CD14-positive monocyte (primary cell): ENCODE measurements at places on chromosomes 16 and 17. TPM values are rescaled to one million over a fixed set of nuclear protein-coding genes. Genes with fewer than 3 reads are reported as not detected.

CA10 gene
- not detected for polyA plus RNA-seq

ACSM2A gene
- not detected for polyA plus RNA-seq

ZNF624 gene
- 0.45 TPM for polyA plus RNA-seq

C17orf78 gene
- not detected for polyA plus RNA-seq

AANAT gene
- not detected in 2 replicates for polyA plus RNA-seq

SCGB1C2 gene
- polyA plus RNA-seq: not detected in 2 replicates

HBA1 gene
- polyA plus RNA-seq: 23.8 TPM

CNTNAP1 gene
- polyA plus RNA-seq: 0.11 and 0.23 TPM in 2 replicates

ABCC12 gene
- not detected for polyA plus RNA-seq
